NCI-H187 treated with DMSO at 0.1 percent for 48 hours (cell line): ENCODE measurements at places on chromosomes 6 and 20.

- DNase-seq, result no peak
These were observed 99.2 kb upstream of the RPS6KA2 start for GRCh38 chr6:166726201-166726600.

- DNase-seq, result no peak
These were observed 237.2 kb downstream of the TFAP2A start for GRCh38 chr6:10177704-10178103.

DNA sequence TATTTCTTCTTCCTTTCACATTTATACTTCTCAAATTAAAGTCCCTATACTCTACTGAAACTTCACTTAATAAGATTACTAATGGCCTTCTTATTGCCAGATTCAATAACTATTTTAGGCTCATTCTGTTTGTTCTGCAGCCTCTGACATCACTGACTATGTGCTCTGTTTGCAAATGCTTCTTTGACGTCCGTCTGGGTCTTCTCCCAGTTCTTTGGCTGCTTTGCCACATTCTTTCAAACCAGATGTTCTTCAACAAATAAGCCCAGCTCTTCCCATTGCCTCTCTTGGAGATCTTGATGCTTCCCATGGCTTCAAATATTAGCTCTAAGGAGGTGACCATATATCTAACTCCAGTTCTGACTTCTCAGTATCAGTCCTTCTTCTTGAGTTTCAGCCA is 117.4 kb downstream of the BTBD9 start:
- DNase-seq, result no peak

DNA sequence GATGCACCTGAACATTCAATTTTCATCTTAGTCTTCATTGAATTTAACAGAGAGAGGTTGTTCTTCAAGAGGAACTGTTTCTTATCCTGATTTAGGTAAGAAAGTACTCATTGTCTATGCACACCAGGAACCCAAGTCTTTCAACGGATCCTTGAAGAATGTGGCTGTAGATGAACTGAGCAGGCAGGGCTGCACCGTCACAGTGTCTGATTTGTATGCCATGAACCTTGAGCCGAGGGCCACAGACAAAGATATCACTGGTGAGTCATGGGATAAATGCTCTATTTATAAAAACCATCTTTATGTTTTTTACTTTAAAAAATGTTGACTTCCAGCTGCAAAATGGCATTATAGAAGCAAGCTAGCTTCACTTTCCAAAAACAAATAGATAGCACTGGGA is 10.2 kb downstream of the NQO2 start:
- DNase-seq, result no peak

- no peak for DNase-seq
These were observed 68.4 kb downstream of the RSPO3 start for GRCh38 chr6:127186889-127187288.

GRCh38 chr20:24761220-24762065 is 187.6 kb upstream of the CST7 start:
- DNase-seq, result no peak

DNA sequence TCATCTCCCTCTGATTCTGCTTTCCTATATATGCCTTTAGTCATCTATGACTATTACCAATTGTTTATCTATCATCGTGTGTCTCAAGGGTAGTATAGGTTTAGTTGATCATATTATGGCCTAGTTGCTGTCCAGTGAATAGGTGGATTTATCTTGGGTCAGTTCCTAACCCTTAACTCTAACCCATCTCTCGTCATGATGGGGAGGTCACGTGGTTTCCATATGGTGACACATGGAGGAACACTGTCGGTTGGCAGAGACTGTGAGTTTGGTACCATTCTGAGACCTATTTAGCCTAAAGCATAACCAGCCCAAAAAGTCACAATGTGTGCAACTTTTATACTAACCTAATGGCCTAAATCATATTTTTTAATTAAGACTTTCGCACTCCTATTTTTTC is 103.5 kb downstream of the SAMD5 start:
- DNase-seq, result no peak

DNA sequence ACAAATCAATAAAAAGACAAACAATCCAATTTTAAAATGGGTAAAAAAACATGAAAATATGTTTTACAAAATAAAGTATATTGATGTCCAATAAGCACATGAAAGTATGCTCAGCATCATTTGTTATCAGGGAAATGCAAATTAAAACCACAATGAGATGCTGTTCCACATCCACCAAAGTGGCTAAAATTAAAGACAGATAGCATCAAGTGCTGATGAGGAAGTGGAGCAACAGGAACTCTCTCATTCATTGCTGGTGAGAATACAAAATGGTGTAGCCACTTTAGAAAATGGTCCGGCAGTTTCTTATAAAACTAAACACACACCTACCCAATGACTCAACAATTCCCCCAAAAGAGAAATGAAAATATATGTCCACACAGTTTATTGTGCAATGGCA is 42.3 kb upstream of the CST7 start:
- DNase-seq, result no peak

DNA sequence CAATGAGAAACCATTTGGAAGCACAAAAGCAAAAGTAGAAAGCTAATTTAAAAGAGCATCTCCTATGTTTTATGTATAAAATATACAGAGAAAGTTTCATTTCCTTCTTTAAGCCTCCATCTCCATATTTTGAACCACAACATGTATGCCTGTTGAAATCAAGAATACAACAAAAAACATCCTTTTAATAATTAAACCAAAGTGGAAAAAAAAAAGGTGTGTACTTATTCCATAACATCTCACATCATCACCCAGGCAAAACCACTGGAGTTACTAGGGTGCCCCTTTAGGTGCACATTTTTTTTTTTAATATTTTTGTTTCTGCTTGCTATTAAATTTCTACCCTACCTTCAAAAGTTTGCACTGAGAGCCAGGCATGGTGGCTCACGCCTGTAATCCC is 43.0 kb downstream of the EDN1 start:
- DNase-seq, result no peak

- DNase-seq, result no peak
These were observed 12.0 kb downstream of the XRN2 start for GRCh38 chr20:21315138-21315537.

GRCh38 chr6:119314885-119315272 is 34.7 kb downstream of the MAN1A1 start:
- no peak for DNase-seq

DNA sequence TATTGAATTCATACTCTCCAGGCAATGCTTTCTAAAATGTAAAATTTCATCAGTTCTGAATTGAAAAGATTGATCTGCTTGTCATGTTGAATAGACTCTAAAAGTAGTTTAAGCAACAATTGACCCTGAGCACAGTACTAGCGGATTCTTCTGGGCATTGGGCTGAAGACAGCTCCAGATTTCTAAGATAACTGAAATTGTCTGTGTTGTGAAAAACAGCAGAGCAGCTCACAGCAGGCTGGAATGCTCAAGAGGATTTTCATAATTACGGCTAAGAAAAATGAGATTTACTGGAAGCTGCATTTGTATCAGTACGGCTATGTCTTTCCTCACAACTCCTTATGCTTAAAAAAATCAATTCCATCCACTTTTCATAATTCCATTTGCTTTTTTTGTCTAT is 373.7 kb downstream of the HACE1 start:
- no peak for DNase-seq

DNA sequence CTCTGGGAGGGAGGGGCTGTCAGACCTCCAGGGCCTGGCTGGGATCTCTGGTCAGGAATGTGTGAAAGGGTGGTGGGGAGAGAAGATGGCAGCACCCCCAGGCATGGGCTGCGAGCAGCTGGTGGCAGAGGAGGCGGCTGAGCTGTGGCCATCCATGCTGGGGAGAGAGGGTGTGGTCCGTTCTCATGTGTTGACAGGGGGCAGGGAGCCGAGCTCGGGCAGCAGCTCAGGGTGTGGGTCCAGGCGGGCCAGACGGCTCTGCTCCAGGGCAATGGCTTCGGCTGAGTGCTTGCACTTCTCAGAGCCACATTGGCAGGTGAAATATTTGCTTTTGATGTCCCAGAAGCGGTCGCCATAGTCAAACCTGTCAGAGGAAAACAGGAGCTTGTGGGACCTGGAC is 1.1 kb upstream of the SLC44A4 start:
- no peak for DNase-seq

DNA sequence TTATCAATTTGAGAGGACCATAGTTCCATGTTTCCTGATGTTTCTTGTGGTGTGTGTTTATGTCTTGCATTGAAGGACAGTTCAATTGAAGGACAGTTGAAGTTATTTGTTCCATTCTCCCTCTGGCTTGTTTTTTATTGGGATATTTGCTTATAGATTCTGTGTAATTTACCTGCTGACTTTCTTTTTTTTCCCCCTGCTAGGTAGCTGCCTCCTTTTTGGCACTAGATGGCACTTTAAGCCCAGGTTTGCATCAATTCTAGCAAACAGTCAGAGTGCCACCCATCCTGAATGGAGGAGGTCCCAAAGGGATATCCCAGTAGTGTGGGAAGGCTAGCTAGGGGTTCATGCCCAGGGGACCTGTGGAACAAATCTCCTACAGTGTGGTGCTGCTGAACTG is 78.1 kb downstream of the CFAP61 start:
- DNase-seq, result no peak

DNA sequence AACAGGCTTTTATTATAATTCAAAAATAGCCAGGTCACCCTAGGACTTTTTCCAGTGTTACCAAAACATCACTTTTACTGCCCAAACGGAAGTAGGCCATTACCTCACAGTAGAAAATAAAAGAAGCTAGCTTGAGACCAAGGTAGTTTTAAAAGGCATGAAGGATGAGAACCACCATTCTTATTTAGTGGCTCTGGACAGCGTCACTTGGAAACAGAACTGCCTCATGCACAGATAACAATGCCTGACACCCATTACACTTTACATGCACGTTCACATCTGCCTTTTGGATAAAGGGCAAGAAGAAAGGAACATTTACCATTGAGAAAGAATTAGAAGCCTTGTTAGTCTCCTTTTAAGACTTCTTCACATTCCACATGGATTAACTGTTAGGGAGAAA is 1.9 kb upstream of the PAQR8 start:
- DNase-seq, result no peak

- DNase-seq, result no peak
These were observed 568 bp downstream of the PREP start for GRCh38 chr6:105402090-105402938.

GRCh38 chr6:28982476-28983266 is 22.4 kb downstream of the ZNF311 start:
- DNase-seq, result no peak

DNA sequence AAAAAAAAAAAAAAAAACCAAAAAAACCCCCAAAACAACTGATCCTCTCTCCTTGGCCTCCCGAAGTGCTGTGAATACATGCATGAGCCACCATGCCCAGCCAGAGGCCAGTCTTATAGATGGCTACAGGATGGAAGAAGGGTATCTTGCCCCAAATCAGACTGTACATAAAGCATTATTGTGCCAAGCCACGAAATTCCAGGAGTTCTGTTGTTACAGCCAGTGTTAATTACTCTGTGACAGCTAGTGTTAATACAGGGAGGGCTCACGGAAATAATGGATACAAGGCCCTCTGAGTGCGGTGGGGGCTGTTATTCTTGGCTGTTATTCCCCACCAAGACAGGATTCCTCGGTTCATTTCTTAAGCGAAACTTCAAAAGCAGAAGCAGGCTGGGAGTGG is 1.4 kb upstream of the CLPSL2 start:
- DNase-seq, result no peak

DNA sequence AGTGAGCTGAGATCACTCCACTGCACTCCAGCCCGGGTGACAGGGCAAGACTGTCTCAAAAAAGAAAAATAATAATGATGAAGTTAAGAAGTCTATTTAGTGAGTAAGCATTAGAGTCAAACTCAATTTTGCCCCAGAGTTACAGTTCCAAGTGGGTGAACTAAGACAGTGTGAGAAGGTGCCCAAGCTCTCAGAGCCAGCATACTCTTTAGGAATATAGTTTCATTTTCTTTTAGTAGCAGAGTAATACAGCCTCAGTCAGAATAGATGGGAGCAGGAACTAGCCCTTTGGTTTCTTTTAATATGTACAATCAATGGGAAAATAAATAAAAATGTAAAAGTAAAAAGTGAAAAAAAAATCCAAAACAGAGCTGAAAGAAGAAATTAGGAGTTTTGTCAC is 87.0 kb upstream of the ADGRF1 start:
- DNase-seq, result no peak

GRCh38 chr6:21999012-21999528 is 297.8 kb downstream of the PRL start:
- DNase-seq, result no peak

DNA sequence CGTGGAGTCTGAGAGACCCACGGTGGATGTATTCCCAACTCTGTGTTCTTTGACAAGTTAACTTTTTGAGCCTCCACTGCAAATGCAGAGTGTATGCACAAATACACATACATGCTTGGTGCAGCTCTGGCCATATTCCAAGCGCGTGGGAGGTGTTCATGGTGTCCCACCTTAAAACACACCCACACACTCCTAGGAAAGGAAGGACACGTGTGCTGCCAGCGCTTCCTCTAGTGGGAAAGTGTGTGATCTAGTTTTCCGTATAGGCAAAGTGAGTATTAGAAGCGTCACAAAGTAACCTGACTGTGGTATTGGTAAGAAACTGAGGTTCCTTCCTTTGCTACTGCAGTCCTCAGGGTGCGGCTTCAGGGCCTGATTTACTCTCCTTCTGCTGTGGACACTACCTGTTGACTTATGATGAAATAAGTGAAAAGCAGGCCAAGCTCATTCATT is 36.0 kb upstream of the MPC1 start:
- no peak for DNase-seq

- no peak for DNase-seq
These were observed 58.5 kb downstream of the PCNA start for GRCh38 chr20:5061213-5061612.

DNA sequence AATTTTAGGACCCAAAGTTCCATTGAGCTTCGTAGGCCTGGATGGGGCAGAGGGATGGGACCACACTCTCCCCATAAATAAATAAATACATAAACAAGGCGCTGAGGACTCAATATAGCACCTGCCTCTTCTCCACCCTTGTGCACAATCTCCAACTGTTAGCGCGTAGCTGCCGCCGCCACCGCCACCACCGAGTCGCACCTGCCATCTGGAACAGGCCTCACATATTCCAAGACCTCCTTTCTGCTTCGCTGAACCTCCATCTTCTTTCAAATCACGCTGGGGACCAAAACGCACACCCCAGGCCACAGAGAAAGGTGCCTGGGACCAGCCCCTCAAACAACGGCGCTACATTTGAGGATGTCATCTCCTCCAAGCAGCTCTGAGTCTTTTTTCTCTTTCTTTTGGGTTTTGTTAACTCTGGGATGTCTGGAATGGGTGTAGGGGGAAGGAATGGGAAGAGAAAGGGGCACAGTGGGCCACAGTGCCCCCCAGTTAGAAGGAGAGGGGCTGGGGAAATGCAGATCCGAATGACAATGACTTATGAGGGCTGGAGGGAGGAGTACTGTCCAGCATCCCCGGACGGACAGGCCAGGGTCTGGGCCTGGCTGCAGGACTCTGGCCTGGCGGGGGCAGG is 49.7 kb downstream of the NOL4L start:
- peak; percentile 71 for DNase-seq

- no peak for DNase-seq
These were observed 4.9 kb upstream of the HMGA1 start for GRCh38 chr6:34231566-34232336.

GRCh38 chr20:59937150-59937549 is 3.0 kb downstream of the PPP1R3D start:
- no peak for DNase-seq
